AG09309 (cell line): ENCODE measurements at places on chromosomes 16 and 17.
A peak's percentile ranks its signal among the peaks of the same experiment; 100 is the strongest.

GRCh38 chr17:58303971-58304749, 23.4 kb upstream of the MPO start:
- no peak for DNase-seq

- no peak for DNase-seq
Measured at GRCh38 chr17:40539711-40540411, 25.4 kb downstream of the CCR7 start.

GRCh38 chr16:78501744-78502143, 402.3 kb downstream of the WWOX start:
- DNase-seq: no peak

GRCh38 chr17:44487170-44487569, 16.0 kb downstream of the GPATCH8 start:
- DNase-seq: no peak

GRCh38 chr16:84271866-84272265, 22.8 kb upstream of the WFDC1 start:
- DNase-seq: no peak

DNA sequence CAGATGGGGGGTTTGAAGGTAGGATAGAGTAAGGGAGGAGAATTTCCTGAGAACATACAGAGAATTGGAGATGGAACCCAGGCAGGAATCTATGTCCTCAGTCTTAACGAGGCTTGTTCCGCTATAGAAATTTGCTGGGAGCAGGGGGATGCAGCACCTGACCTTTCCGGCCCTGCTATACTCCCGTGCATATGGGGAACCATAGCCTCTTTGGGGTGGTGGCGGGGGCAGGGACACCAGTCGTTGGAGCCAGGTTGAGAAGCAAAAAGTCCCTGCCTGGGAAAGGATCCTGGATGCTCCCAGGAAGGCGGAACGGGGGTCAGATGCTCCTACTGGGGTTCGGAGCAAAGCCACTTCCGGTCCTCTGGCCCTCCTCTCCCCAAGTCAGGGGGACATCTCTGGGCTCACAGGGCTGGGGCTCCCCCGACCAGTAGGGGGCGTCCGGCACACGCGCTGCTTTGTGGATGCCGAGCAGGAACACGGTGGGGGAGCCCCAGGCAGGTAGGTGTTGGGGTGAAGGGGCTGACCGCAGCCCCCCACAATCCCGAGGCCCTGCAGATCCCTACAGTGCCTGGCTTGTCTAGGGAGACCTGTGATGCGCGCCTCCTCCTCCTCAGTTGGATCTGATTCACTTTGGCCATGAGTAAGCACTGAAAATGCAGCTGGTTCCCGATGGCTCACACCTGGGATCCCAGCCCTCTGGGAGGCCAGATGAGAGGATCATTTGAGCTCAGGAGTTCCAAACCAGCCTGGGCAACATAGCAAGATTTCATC, 15.5 kb upstream of the TFAP4 start:
- DNase-seq: no peak

GRCh38 chr16:82031116-82032084, 3.7 kb upstream of the HSD17B2 start:
- peak; percentile 60 for DNase-seq

DNA sequence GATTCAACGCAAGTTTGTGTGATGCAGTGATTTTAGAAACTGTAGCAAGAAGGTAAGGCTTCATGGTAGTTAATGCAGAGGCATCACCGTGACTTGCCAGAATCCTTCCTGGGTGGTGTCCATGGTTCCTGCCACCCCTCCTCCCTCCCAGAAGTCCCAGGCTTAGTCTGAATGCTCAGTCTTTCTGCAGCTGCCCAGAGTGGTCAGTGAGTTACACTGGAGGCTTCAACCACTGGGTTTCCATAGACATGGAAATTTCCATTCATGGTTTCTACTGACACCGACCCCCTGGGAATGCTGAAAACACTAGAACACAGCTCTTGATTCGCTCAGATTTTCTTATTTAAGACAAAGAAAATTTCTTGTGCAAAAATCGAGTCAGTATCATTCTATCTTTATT, 159.4 kb upstream of the HSBP1 start:
- DNase-seq: no peak

DNA sequence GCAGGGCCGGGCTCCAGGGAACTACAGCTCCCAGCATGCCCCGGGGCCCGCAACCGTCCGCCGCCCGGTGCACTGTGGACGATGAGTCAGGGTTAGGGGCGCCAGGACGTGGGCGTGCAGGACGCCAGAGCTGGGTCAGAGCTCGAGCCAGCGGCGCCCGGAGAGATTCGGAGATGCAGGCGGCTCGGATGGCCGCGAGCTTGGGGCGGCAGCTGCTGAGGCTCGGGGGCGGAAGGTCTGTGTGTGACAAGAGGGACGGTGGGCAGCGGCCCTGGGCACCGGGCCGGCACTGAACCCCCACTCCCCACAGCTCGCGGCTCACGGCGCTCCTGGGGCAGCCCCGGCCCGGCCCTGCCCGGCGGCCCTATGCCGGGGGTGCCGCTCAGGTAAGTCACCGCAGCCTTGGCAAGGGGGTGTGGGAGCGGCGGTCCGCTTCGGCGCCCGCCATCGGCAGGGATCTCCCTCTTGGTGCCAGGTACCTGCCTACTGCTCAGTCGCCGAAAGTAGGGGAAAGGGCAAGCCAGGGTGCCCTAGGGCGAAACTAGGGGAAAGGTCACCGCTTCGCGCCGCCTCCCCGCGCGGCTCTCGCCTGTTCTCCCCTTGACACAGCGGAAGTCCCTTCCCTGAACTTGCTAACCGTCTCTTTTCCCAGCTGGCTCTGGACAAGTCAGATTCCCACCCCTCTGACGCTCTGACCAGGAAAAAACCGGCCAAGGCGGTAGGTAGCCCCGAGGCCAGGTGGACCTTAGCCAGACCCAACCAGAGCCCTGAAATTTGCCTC, at the start of the genes ACADVL and DLG4:
TSS of gene ACADVL (plus strand) at position 127 of the 781 bp plus-strand sequence. CDS start at position 174, 47 bp downstream.
TSS of gene DLG4 (minus strand) at position 25 of the 781 bp plus-strand sequence.
- DNase-seq: no peak

- DNase-seq: no peak
Measured at GRCh38 chr17:64103391-64104364, 26.3 kb downstream of the ERN1 start.

GRCh38 chr17:72466606-72467005, 345.8 kb downstream of the SOX9 start:
- DNase-seq: no peak

- DNase-seq: no peak
Measured at GRCh38 chr17:13542636-13543035, 59.1 kb downstream of the HS3ST3A1 start.

GRCh38 chr16:78189121-78189520, 89.7 kb downstream of the WWOX start:
- DNase-seq: no peak

DNA sequence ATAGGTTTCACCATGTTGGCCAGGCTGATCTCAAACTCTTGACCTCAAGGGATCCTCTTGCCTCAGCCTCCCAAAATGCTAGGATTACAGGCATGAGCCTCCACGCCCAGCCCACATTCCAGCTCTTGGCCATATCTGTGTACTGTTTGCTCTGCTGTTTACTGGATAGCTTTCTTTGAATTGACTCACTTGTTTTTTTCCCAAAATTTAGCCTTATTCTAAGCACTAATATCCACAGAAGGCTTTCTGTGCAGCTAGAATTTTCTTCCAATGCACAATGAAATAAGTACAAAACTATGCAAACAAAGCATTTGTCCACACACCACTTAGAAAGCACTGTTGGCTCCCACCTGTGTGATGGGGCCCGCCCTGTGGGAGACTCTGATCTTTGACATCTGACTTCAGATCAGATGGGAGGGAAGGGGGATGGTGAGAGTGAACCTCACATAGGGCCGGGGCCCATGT, 72.2 kb downstream of the CLEC16A start:
- DNase-seq: no peak
